RKO (cell line): ENCODE measurements at places on chromosomes 4 and X.
A peak's percentile ranks its signal among the peaks of the same experiment; 100 is the strongest.

GRCh38 chr4:59127743-59128142 lies 2017.6 kb upstream of the IGFBP7 start:
- no peak for DNase-seq

GRCh38 chr4:51958199-51958968 lies 61.8 kb downstream of the LRRC66 start:
- DNase-seq, result no peak

- peak; percentile 74 for DNase-seq
Measured at GRCh38 chr4:185005219-185005819, 13.0 kb upstream of the HELT start.

DNA sequence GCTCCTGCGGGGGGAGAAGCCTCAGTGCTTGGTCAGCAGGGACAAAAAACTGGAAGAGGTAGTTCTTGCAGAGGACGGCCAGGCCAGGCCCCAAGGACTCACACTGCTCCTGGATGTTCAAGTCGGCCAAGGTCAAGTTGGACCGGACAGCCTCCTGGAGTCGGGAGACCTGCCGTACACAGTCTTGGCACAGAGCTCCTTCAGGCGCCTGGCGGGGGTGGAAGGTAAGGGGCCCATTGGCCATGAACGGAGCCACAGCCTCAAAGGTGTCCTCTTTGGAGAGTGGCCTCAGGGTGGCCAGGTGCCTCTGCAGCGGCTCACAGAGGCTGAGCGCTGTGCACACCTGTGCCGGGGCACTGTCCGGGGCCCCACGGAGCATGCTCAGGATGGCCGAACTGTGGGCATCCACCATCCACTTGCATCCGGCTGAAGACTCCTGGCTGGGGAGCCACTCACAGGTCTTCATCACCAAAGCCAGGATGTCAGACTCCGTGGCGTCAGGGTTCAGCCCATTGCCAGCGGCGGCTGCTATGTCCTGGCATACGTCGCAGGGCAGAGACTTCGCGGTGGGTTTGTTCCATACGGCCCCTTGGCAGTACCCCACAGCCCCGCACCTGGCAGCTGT lies 477 bp downstream of the PSAPL1 start:
- no peak for DNase-seq

DNA sequence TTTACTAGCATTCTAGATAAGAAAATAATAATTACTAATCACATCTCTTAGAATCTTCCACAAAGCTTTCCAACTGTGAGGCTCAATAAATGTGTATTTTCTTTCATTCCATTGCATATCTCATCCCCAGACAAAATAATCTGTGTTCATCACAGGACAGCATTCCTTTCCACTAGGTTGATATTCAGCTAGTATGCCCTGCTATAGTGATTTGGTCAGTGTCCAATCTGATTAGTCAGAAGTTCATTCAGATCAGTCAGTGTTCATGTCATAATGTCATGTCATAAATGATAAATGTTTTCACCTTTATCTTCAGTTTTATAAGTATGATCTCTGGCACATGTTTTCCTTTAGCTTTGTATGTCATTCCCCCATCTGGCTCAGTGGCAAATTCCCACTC lies 611.4 kb downstream of the KCTD8 start:
- DNase-seq, result no peak

GRCh38 chr4:128244379-128244778 lies 43.2 kb downstream of the PGRMC2 start:
- peak; percentile 12 for DNase-seq

DNA sequence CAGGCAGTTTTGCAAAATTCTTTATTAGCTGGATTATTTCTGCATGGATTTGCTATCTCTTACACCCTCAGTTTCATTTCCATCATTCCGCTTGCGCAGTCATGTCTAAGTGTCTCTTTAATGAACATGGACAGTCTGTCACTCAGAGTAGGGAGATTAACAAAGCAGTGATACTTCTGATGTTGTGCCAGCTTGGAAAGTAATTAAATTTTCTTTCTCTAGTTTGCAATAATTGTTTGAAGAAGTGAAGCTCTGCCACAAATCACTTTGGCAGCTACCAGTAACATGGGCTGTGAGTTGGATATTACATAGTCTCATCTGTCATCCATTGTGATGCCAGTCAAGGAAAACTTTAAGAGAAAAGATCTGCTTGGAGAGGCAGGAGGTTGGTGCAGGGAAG lies 324.8 kb upstream of the NWD2 start:
- no peak for DNase-seq

DNA sequence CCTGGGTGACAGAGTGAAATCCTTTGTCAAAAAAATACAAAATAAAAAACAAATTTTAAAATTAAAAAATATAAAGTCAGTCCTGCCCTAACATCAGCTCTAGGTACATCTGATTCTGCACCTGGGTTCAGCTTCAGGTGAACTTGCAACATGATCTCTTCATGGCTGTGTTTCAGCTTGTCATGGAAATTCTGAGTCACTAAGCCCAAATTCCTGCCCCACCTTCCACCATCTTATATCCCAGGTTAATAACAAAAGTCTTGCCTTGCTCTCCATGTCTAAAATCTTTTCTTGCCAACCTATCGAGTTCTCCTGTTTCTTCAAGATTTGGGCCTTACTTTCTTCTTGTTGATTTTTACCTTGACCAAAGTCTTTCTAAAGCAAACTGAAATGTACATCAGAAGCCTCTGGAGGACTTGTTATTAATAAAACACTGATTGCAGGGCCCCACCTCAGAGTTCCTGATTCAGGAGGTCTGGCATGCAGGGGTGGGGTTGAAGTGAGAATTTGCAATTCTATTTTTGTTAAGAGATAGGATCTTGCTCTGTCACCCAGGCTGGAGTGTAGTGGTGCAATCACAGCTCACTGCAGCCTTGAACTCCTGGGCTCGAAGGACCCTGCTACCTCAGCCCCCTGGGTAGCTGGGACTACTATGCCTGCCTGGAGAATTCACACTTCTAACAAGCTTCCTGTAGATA lies 125.8 kb upstream of the VCX3A start:
- no peak for DNase-seq

DNA sequence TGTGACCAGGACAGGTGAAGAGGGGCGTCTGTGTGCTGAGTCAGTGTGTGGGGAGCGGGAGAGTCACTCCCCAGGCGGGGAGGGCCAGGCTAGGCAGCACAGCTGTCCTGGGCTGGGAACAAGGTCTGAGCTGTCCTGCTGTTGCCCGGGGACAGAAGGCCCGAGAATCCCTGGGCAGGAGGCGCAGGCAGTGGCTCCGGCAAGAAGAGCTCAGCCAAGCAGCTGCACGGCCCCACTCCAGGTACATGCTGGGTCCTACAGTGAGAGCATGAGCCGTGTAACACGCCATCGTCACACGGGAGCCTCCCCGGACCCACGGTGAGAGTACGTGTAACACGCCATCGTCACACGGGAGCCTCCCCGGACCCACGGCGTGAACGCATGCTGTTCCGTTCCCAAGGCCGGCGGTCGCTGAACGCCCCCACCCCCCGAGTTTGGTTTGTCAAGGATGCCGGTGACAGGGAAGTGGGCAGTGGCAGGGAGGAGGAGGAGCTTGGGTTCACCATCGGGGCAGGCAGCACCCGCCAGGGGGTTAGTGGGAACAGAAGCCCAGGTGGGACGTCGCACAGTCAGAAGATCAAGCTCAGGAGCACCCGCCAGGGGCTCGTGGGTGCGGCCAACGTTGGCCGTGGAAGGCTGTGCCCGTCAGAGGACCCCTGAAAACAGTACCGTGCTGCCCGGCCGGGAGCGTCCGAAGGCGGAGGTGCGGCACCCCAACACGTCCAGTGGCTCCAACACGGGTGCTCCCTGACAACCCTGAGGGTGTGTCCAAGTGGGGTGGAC lies 15.6 kb downstream of the PPP2R3B start:
- no peak for DNase-seq

- peak; percentile 68 for DNase-seq
Measured at GRCh38 chrX:63686878-63687714, 97.9 kb downstream of the ARHGEF9 start.
